Stimulated activated CD4-positive, alpha-beta T cell treated with anti-CD3 and anti-CD28 coated beads, Interleukin-2, amount 100 ng/mL, for 24 hours (primary cell): ENCODE measurements at places on chromosomes 5 and 9.
A peak's percentile ranks its signal among the peaks of the same experiment; 100 is the strongest.

DNA sequence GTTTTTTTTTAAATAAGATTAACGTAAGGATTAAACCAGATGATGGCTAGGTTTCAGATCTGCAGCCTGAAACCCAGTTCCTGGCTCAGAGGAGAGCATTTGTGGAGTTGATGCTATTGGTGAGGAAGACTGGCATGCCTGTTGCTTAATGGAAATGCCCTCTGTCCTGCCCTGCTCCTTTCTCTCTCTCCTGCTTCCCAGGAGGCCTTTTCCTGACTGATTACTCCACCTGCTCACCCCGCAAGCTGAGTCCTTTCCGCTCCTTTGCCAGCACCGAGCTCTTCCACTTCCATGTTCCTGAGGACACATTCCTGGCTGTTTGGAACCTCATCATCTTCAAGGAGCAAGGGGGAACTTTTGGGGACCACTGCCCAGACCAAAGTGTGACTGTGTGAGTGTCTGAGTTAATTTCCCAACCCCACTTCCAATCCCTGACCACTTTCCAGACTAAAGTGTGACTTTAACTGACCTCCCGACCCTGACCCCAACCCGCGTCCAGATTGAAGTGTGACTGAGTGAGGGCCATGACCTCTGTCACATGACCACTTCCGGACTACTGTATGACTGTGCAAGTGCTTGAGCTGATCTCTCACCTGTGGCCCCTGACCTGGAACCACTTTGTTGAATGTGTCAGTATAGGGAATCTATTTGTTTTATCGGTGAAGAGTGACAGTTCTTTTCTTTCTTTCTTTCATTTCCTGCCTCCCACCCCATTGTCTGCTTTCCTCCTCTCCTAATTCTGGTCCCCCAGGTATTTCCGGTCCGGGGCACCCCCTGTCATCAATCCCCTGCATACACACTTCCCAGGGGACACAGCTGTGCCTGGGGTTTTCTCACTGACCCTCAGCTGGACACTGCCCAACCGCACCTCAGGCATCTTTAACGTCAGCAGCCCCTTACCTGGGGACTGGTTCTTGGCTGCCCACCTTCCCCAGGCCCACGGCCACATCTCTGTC, 5.5 kb downstream of the TMEM8B start:
- DNase-seq = no peak

- no peak for DNase-seq
Observed at GRCh38 chr5:93452255-93452654, 128.8 kb downstream of the NR2F1-AS1 start.

- DNase-seq = no peak
Observed at GRCh38 chr9:92980085-92980745, 32.9 kb downstream of the FGD3 start.

DNA sequence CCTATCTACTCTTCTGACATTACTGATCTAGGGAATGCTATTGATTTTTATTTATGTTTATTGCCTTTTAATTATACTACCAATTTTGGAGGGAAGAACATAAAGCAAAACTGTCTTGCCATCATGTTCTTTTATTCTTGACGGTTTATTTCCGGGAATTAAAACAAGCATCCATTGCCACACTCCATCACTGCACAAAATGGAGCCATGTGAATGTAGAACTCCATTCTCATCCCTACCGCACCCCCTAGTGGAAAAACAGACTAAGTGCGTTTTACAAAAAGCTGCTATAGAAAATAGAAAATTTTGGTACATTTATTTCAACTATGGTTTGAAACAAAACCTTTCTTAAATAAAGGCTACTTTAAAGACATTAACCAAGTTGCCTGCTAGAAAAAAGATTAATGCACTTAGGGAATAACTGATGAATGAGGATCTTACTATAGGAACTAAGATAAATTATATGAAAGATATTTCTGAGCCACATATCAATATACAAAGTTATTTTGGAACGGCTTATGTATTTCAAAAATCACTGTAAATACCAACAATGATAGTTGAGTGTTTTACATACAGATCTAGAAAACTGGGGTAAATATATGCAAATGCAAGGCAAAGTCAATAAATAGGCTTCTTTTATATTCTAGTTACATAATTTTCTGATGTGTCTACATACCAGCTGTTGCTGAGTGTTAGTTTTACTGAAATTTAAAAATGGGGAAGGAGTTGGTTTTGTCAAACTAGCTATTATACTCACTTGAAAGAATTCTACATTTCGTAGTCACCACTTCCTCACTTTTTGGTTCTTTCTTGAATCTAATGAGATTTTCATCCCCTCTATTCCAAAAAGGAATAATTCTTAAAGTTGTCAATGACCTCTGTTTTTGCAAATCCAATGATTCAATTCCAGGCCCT, 26.5 kb downstream of the OXCT1 start:
- no peak for DNase-seq

DNA sequence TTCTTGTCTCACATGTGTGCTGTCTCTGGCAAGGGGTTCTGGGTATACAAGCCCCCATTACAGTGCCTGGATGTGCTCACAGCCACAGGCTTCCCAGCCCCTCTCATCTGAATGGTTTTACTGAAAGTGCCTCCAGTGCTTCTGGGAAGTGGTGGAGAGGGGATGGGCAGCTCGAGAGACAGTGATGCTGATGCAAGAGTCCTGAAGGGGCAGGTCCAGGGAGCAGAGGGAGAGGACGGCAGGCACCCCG, 93.5 kb downstream of the PHF2 start:
- no peak for DNase-seq

- no peak for DNase-seq
Observed at GRCh38 chr9:114033397-114034103, 44.5 kb downstream of the AMBP start.

GRCh38 chr9:91710158-91710557, 239.9 kb downstream of the ROR2 start:
- no peak for DNase-seq

- DNase-seq = peak; percentile 66
Observed at GRCh38 chr9:35616681-35617459, 1.3 kb downstream of the CD72 start.

DNA sequence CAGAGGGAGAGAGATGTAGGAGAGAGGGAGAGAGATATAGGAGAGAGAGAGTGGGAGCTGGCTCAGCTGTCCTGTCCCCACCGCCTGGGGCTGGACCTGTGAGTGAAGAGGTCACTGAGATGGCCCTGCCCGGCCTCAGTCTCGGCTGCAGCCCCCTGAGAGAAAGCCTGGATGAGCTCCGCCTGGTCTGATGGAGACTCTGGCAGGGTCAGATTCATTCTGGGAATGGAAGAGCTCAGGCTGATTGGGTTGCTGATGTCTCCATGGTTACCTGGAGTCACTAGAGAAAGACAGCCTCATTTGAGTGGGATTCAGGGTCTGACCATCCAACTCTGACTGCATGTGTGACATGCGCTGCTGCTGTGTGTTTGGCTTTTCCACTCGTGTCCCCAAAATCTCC, 27.1 kb upstream of the SEMA4D start:
- no peak for DNase-seq

DNA sequence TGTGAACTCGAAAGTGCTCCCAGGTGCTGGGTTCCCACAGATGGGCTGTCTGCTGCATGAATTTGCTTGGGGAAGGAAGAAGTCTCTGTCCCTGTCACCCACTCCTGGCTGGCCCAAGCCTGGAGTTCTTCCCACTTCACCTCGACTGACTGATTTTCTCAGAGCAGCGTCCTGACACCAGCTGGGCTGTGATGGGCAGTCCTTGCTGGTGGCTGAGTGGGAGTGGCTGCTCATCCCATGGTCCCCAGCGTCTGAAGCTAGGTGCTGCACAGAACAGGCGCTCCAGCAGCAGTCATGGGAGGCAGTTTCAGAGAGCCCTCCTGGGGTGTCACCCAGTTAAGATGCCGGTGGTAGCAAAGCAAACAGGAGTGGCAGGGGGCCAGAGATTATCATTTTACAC, 10.1 kb upstream of the NEURL1B start:
- DNase-seq = no peak

- DNase-seq = peak; percentile 33
Observed at GRCh38 chr5:172454358-172455086, at the start of gene SH3PXD2B. TSS of gene SH3PXD2B (minus strand) at chr5:172454525. CDS start at chr5:172454352, 173 bp downstream.

GRCh38 chr5:133079048-133079447, 27.2 kb downstream of the HSPA4 start:
- DNase-seq = no peak

DNA sequence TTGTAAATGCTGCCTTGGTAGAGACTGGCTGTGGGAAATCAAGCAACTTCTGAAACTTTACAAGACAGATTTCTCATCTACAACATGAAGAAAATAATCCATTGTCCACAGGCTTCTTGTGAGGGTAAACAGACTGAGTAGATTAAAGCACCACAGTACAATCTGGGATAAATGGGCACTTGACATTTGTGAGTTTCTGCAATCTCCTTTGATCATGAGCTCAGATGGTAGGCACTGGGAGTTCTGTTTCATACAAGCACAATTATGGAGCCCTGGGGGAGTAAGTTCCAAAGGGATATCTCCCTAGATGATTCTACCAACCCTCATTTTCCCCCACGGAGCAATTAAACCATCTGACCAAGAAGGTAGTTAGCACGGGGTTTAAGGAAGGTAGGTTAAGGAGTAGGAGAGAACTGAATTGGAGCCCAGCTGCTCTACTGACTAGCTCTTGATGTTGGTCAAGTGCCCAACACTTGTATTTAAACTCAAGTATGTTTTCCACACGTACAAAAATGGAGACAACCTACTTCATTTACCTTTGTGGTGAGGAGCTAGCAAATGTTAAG, 479.5 kb upstream of the TNC start:
- DNase-seq = no peak

DNA sequence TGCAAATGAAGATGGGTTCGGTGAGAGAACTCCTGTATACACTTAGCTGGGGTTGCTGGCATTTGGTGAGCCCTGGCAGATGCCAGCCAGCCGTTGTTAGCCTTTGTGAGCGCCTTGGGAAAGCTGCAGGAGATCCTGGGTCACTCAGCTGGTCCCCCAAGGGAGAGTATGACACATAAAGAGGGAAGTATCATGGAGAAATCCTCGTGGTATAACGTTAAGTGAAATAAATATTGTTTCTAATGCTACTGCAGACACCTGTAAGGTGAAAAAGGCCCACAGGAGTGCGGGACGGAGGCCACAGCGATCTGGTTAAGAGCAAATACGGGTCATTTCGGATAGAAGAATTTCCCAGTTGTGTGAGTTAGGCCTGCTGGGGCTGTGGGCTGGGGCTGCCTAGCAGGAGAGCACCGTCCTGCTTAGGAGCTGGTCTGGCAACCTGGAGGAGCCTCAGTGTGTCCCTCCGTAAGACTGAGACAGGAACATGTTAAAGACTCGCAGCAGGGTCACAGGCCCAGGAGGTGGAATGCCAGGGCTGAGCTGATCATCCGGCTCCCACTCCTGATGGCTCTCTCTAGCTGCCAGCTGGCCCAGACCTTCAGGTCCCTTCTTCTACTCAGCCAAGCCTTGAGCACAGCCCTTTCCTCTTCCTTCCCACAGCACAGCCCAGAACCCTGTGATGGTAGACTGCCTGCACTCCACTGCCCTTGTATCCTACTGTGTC, 4.9 kb downstream of the NKX2-5 start:
- DNase-seq = no peak

DNA sequence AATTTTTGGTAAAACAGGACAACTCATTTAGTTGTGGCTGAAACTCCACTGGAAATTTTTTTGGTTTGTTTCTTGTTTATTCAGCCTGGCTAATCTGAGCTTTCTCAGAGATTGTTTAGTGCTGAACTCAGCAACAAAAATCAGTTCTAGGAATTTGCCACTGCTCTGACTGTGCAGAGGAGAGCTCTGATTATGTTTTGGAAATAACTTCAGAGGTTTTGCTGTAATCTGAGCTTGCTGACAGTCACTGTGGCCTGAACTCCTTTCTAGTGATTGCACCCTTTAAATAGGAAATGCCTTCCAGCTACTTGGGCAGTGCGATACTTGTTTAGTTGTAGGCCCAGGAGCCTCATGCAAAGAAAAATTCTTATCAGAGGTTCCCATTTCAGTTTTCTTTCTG, 60.2 kb downstream of the OSTF1 start:
- DNase-seq = no peak

DNA sequence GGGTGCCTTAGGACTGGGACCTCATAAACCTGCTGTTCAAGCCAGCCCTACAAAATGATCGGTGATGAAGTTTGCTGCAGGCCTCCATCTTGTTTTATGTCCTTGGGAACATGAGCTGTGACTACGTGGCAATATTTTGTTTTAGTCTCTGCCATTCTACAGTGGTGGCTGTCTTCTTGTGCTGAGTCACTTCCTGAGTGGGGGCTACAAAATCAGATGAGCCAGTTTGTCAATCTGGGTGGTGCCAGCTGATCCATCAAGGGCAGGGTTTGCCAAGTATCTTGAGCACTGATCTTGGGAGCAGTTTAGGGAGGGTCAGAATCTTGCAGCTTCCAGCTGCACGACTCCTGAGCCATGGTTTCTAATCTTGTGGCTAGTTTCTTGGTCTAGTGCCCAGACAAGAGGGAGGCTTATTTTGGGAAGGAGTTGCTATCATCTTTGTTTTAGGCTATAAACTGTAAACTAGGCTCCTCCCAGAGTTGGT, 94.7 kb downstream of the YTHDC2 start:
- no peak for DNase-seq

DNA sequence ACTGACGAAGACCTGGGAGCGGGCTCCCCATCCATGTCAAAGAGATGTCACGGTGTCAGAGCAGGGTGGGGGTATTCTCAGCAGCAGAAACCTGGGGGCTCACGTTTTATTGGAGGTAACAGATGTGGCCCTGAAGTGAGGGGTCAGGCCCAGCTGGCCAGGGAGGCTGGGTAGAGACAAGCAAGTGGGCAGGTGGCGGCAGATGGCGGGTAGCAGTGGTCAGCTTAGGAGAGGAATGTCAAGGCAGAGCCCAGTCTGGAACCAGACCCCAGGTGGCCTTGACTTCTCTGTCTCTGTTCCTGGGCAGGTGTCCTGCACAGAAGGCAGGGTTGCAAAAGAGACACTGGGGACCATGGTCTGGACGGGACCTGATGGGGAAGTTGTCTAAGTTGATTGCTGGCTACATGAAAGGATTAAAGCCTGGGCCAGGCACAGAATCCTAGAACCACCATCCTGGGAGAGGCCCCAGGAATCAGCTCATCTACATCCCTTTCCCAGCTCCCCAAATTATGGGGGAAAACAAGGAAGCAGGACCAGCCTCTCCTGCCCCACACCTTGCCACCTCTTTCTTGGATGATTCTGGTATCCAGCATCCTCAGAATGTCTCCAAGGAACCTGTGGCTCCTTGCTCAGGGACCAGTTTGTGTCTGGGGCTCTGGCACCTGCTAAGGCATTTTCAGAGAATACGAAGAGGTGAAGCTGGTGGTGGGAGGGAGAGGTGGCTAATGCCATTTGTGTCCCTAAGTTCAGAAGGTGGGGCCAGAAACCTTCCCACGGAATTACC, 72.5 kb downstream of the AMBP start:
- DNase-seq = no peak

DNA sequence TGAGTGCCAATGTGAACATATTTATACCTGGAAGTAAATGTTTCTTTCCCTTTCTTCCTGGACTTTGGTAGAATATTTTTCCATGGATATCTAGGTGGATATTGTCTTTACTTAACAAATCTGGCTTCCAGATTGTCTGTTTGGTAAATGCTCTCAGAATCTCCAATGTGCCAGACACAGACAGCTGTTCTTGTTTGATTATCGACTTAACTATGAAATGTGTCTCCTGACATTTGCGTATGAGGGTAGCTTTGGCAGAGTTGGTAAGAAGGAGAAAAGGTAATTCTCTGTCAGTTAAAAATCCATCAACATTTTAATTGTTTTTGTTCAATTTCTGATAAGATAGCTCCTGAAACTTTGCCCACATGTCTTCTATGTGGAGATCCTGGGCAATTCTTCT, 196.4 kb upstream of the NUDT12 start:
- no peak for DNase-seq
